ENCODE measurements at places on chromosomes 4 and X. TPM values are rescaled to one million over a fixed set of nuclear protein-coding genes. Genes with fewer than 3 reads are reported as not detected.

Gene AFP
- polyA plus RNA-seq: not detected

Gene STBD1
- polyA plus RNA-seq: 3.4 TPM

DNA sequence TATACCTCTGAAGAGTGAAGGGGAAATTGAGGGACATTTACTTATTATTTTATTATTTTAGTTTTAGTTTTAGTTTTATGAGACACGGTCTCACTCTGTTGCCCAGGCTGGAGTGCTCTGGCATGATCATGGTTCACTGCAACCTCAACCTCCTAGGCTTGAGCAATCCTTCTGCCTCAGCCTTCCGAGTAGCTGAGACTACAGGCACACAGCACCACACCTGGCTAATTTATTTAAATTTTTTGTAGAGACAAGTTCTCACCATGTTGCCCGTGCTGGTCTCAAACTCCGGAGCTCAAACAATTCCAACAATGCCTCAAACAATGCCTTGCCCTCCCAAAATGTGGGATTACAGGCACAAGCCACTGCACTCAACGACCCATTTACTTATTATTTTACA is 68.4 kb upstream of the BMP2K start:
- no peak for DNase-seq

DNA sequence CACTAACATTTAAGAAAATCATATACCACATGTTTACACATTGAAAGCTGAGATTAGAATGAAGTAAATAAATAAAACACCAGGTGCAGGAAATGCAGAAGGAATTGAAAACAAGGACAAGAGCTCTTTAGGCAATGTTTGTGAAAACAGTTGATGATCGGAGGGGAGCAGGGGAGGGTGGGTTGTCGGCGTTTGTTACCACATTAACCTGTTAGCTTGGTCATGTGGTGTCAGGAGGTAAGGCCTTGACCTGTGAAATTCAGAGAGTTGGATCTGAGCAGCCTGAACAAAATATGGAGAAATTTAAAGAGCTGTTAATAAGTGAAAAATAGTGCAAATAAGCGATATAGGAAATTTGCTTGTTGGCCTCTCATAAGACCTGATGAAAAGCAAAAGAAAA is 759.9 kb downstream of the PDHA2 start:
- DNase-seq: no peak

DNA sequence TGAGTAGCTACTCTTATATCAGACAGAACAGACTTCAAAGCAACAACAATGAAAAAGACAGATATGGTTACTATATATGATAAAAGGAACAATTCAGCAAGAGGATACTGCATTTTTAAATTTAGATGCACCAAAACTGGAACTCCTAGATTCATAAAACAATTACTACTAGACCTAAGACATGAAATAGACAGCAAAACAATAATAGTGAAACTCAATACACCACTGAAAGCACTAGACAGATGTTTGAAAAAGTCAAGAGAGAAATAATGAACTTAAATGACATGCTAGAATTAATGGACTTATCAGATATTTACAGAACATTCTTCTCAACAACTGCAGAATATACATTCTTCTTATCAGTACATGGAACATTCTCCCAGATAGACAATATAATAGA is 99.5 kb upstream of the ITM2A start:
- DNase-seq: no peak

Data from CD4-positive, alpha-beta memory T cell (primary cell).